ELR (cell line): ENCODE measurements at places on chromosomes 1 and 21.

DNA sequence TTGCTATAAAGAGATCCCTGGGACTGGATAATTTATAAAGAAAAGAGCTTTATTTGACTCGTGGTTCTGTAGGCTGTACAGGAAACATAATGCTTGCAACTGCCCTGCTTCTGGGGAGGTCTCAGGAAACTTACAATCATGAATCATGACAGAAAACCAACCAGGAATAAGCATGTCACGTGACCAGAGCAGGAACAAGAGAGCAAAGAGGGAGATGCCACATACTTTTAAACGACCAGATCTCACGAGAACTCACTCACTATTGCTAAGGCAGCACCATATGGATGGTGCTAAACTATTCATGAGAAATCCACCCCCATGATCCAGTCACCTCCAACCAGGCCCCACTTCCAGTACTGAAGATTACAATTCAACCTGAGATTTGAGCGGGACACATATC, 49.8 kb upstream of the RCC1 start:
- DNase-seq = peak; percentile 78

GRCh38 chr1:69077633-69078032, 490.1 kb upstream of the LRRC7 start:
- no peak for DNase-seq

DNA sequence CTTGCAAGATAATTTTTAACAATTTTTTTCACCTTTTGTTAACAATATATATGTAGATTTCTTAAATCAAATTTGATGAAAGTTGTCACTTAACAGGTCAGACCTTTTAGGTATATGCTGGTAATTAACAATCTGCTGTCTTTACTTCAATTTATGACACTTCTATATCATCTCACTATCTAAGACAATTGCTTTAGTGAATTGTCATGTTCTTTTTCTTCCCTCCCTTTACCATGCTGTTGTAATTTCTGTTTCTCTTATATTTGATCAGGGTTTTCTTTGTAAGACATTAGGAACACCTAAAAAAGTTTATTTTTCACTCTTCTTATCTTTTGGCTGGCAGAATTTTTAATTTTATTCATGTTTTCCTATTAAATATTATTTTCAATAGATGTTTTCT, 2.0 kb downstream of the IFI16 start:
- DNase-seq = no peak

DNA sequence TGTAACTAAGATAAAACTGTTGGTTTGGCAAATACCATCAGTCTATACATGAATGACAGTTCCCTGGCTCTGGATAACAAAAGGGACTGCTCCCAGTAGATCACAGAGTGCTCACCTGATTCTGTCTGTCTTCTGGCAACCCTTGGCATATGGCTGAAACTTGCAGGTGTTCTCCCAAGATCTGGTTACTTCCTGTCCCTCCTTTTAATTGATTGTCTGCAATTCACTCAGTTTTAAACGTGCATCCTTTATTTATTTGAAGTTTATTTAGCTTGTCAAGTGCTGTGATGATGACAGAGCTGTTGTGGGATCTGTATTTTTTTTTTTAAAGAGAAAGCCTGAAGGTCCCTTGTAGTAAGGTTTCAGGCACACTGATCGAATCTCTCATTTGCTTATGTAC, 3.4 kb downstream of the KCNA3 start:
- no peak for DNase-seq

DNA sequence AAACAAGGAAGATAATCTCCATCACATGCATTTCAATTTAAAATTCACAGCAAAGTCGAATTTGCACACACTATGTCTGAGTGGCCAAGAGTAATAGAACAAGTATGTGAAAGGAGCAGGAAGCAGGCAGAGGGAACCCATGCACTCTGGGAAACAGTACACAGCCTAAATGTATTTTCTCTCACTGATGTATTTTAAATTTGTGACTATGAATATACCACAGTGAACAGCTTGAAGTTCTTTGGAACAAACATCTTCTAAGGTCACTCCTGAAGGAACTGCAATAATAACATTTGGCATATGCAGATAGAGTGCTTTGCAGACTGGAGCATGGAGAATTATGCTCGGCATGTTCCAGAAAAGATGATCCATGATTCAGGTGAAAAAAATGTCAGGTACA, 223.1 kb upstream of the PKN2 start:
- DNase-seq = no peak

DNA sequence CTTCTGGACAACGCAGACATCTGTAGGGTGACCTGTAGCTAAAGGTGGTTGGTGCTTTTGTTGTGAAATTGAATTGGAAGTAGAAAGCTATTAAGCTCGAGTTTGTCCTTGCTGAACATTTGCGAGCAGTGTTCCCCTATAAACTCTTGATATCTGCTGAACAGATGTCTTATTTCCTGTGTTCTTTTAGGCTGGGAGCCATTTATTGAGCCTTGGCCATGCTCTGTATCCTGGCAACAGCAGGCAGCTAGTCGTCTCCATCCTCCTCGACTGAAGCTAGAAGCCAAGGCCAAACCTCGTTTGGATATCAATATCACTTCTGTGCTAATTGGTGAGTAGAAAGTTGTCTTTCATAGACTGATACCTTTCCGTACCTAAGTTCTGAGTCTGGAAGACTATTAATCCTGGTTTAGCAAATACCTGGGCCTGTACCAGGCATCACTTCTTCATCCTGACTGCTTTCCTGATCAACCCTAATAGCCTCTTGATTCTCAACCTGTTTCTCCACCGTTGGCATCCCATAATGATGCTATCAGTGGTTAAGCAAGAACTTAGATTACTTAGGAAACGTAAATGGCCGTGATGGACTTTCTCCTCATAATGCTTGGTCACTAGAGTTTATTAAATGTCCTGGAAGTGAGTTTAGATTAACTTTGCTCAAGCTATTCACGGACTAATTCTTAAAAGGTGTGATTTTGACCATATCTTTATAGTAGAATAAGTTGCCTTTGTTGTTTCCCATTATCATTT, 103.4 kb downstream of the VPS13D start:
- DNase-seq = no peak

DNA sequence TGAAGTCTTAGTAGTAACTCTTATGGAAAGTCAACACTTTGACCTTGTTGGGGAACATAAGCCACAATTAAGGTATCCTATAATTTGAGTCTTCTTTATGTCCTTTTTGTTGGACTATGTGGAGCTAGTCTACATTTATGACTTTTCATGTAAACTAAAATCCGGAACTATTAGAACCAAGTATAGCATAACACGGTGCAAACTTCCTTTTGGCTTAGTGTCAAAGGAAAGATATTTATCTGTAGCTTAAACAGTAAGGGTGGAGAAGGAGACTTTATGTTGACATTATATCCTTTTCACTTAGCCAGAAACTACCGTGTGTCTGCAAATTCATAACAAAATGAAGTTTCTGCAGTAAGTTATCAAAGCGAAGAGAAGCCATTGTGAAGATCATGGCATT, 7.3 kb downstream of the UAP1 start:
- no peak for DNase-seq

DNA sequence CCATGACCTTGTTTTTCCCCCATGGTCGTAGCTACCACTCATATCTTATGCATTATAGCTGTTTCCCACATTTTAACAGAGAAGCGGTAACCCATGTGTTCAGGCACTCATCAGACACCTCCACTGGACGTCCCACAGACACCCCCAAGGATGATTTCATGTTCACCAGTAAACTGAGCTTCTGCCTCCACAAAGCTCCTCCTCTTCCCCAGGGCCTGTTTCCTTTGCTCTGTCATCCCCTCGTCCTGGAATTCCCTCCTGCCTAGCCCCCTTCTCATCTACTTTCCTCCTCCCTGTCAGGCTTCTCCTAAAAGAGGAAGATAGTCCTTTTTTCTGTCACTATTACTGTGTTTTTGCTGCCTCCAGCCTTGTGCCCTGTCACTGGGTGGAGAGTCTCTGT, 111.2 kb downstream of the OMA1 start:
- DNase-seq = no peak

DNA sequence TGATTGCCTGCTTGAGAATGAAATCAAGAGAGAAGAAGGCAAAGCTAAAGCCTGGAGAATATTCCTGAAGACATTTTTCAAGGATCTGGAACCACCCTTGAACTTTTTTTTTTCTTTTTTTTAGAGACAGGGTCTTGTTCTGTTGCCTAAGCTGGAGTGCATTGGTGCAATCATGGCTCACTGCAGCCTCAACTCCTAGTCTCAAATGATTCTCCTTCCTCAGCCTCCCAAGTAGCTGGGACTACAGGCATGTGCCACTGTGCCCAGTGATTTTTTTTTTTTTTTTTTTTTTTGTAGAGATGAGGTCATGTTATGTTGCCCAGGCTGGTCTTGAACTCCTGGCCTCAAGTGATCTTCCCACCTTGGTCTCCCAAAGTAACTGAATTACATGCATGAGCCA, 22.2 kb upstream of the IRF2BP2 start:
- DNase-seq = no peak
